ENCODE measurements at places on chromosomes 1 and 21. TPM values are rescaled to one million over a fixed set of nuclear protein-coding genes. Genes with fewer than 3 reads are reported as not detected.

DNA sequence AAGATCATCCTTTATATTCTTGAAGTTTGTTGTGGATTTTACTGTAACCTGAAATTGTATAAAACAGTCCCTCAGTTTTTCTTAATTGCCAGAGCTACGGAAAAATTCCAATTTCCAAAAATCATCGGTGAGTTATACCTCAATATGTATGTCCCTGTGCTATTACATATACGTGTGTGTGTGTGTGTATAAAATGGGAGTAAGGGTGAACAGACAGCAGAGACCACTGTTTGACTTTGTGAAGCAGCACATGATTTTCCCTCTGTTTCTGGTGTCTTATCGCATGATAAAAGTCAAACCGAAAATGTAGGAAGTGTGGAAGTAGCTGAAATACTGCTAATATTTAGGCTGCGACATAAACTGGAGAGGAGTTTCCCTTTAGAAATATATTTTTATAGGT, 1.2 kb downstream of the OR2T1 start:
- DNase-seq = no peak

GRCh38 chr1:186497651-186498050, 36.7 kb upstream of the PDC start:
- no peak for DNase-seq

GRCh38 chr1:185646202-185646683, 87.9 kb upstream of the HMCN1 start:
- DNase-seq = no peak

- peak; percentile 91 for DNase-seq
Measured at GRCh38 chr21:46097336-46098293, at the start of gene COL6A2. Gene COL6A2, plus strand, starts transcription at chr21:46098112.

The CLIC6 gene
- 7.7 TPM for total RNA-seq

The CDA gene
- total RNA-seq = 5.3 TPM

The OR2M3 gene
- not detected for total RNA-seq

The MRPL24 gene
- 44.0 TPM for total RNA-seq

- no peak for DNase-seq
Measured at GRCh38 chr1:177069490-177069889, 95.0 kb downstream of the ASTN1 start.
